ENCODE measurements at places on chromosomes 6 and 20.

- no peak for DNase-seq
These were observed 492.0 kb upstream of the MMS22L start for GRCh38 chr6:97775012-97775411.

DNA sequence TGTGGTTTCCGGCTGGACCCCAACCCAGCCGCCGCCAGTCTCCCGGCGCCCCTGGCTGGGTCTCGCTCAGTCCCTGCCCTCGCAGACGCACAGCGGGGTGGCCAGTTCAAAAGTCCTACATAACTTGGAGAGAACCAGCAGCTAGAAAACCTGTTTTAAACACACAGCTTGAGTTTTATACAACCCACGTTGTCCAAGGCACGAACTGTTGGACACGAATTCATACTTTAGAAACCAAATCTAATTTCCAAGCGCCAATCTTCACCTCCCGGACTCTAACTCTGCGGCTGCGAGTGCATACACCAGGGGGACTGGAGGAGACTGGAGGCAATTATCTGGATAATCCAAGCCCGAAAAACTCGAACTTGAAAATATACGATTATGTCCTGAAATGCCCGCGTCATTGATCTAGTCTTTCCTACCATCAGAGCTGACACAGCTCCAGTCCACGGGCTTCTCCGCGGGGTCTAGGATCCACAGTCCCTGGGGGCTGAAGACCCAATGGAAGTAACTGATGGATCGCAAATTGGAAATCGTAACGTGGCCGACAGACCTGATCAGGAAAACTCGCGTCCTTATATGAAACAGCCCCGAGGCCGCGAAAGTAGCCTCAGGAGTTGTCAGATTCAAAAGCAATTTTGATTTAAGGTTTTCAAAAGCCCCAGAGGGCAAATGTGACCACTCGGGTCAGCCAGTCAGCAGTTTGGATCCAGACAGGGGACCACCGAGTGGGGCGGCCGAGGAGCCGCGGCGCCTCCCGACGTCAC is 843 bp upstream of the HEY2 start:
- no peak for DNase-seq

DNA sequence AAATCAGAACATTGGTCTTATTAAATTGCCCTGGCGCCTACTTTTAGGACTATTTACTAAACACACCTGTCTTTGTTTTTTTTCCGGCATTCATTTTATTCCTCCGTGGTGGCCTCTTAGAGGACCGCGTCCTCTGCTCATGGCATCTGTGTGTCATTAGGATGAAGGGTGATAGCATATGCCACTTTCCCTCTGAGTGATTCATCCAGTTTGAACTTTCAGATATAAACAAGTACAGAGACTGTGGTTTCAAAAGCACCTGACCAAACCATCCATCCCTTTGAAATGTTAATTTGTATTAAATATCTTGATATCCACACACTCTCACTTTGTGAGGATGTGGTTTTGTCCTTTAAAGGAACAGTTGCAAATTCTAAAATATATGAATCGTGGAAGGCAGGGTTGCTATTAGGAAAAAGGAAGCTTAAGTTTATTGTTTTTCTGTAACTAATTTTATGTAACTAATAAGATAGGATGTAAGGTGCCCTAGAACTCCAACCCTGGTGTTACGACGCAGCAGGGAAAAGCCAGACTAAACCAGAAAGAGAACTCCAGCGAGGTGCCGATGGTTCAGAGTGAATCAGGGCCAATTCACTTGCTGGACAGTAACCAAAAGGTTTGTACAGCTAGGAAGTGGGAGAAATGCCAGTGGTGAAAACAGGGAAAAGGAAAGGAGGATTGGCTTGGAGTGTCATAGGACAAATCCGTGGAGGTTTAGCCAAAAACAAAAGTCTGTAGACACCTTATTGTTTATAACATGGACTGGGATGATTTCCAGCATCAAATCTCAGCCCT is 98.7 kb downstream of the SHLD1 start:
- DNase-seq = no peak

DNA sequence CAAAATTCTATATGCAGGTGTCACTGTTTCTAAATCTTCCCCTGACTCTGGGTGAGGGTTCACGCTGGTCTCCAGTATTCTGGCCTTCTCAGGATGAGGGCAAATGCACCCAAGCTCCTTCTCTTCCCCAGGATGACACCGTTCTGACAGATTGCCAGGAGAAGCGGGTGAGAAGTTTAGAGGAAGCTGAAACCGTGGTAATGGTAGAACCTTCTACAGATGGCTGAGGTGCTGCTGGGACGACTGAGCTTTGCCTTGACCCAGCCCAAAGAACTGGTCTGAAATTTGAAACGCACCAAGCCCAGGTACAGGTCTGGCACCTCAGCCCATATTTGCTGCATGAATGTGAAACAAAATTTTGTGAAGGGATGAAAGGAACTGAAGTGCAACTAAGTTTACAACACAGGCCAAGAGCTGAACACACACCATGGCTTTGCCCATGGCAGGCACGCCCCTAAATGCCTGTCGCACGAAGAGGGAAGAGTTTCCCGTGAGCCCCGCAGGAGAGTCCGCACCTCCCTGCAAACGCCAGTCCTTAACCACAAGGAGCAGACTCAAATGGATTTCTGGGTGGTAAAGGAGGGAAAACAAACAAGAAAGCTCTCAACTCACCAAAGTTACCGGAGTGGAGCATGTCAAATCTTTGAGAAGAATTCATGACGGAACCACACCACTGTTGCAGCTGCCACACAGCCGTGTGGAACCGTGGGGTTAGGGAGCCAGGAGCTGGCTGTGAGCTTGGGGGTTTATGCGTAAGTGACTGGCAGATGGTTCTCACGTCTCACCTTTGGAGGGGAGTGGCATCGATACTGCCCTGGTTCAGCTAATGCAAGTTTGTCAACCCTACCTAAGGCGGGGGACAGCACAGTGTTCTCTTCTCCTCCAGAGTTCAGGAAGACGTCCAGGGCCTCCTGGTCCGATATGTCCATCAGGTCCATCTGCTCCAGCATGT is 138.9 kb downstream of the DTNBP1 start:
- DNase-seq = no peak

GRCh38 chr6:80088637-80089036 is 17.8 kb upstream of the BCKDHB start:
- DNase-seq = no peak

DNA sequence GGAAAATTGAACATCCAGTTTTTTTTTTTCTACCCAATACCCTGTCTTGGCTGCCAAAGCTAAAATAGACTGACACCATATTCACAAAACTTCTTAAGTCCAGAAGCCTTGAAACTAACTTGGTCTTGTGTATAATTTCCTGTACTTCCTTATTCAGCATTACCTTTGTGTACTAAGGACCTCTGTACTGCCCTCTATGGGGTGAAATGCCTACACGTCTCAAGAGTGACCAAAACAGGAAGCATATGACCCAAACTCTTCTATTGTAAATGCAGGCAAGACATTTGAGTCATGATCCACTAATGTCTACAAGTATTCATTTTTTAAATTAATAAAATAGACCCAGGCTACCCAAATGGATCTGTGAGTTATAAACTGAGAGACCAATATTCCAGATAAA is 50.4 kb downstream of the HMGCLL1 start:
- DNase-seq = no peak

- DNase-seq = peak; percentile 85
These were observed 492 bp upstream of the RNF39 start for GRCh38 chr6:30075790-30076732.

GRCh38 chr6:166402582-166403277 is 20.0 kb upstream of the MPC1 start:
- no peak for DNase-seq

- DNase-seq = peak; percentile 36
These were observed 49.7 kb upstream of the IL20RA start for GRCh38 chr6:137094411-137095008.

GRCh38 chr20:32858189-32858588 is 534 bp upstream of the EFCAB8 start:
- DNase-seq = no peak

- DNase-seq = no peak
These were observed 67.0 kb upstream of the FOXQ1 start for GRCh38 chr6:1244941-1245340.

- DNase-seq = no peak
These were observed 11.6 kb upstream of the ELOVL5 start for GRCh38 chr6:53360093-53360912.

GRCh38 chr6:1554476-1555310 is 55.0 kb upstream of the FOXC1 start:
- no peak for DNase-seq

DNA sequence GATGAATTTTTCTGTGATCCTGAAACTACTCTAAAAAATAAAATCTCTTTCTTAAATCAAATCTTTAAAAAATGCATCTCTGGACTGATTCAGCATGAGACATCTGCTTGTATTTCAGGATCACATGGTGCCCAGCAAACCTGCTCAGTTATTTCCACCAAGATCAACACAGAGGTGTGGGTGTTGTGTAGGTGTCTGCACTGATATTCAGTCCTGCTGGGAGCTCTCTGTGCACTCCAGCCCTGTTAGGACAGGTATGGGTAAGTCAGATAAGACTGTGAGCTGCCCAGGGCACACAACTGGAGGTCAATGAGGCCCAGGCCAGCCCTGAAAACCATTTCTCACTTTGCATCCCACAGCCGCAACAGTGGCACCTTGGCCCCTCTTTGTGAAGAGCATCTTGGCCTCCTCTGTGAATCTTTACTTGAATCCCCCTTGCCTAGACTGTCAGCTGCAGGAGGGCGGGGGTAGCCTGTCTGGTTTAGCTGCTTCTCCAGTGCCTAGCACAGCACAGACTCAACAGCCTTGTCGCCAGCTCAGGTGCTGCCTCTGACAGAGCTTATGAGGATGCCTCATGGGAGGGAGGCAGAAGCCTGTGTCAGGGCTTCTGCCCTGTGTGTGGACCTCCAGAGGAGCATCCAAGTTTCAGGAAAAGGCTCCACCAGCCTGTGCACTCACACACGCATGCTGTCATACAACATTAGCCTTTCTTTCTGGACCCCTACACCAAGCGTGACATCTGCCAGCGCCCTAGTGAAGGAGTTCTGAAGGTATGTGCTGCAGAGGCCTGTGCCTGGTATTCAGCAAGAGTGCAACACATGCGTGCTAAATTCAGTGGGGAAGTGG is 187.6 kb upstream of the CST7 start:
- DNase-seq = no peak

DNA sequence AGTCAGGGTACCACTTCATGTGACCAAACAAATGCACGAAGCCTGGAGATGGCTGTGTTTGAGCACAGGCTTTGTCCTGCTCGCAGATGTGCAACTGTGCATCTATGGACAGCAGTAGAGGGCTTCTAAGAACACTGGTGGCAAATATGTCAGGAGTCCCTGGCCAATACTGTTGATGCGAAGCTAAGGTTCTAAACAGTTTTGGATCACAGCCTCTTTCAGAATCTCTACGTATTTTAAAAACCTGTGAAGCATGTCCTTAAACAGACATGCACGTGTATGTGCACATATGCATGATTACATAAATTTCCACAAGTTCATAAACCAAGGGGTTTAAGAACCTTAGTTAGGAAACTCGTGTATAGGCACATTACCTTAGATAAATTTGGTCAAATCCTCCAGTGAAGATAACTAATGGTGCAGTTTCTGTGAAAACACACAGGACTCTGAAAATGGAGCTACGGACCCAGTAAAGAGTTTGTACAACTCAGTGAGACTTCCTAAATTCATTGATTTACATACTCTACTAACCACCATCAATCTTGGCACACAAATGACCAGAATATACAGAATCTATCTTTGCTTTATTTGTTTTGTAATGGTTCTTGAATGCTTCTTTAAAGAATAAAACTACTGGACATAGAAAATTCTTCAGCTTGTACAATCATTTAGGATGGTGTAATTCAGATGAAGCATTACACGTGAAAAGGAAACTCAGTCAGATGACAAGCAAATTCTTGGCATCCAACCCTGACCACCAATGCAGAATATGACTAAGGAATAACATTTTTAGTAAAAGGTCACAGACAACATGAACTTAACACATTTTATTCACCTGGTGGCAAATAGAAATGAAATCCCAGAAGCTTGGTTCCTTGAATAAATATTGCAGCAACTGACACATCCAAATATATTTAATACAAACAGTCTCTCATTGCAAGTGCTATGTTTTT is 27.4 kb downstream of the KCNQ5 start:
- peak; percentile 23 for DNase-seq

DNA sequence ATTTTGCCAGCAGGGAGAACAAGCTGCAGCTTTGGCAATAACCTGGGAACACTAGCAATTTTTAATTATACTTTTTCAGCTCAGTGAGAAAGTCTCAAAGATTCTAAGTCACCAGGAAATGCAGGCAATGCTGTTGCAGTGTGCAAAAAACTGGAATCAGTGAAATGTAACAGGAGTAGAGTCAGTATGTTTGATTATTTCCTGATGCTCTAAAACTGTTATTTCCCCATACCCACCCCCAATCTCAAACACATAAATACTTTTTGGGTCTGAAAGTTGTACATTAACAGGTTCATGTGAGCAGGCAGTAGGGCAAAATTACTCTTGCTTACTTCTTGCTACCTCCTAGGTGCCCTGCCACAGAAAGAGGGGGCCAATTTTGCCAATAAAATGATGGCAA is 65.4 kb upstream of the BEND6 start:
- DNase-seq = no peak

GRCh38 chr6:12339808-12340487 is 49.8 kb downstream of the EDN1 start:
- no peak for DNase-seq

DNA sequence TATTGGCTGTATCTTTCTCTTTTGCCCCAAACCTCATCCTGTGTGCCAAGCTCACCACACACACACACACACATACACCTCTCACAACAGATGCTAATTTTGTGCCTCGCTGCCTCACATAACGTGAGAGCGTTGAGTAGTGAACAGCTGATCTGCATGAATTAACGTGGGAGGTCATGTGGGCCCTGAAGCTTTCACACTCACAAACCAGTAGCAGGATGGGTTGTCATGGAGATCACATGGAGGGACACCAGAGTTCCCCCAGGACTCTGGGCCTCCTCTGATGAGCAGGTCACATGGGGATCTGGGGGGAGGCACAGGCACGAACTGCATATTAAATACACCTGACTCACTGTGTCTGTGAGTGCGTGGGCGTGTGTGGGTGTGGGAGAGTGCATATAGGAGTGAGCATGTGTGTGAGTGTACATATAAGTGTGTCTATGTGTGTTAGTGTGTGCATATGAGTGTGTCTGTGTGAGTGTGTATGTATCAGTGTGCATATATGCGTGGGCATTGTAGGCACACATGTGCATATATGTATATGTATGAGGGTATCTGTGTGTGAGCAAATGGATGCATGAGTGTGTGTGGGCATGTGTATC is 62.7 kb upstream of the SULF2 start:
- no peak for DNase-seq

GRCh38 chr6:120274547-120274946 is 925.0 kb upstream of the MAN1A1 start:
- no peak for DNase-seq

DNA sequence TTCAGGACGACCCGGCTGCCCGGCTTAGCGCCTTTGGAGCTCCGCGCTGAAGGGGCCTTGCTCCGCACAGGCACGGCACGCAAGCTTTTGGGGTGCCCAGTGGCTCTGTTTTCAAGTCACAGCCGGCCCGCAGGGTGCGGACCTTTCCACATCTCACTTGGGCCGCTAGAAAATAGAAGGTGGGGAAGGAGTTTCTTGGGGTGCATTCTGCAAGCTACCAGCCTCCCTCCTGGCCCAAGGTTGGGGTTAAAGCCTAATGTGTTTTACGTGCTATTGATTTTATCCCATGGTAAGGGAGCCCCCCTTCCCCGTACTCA is 561 bp downstream of the KAT14 start:
- DNase-seq = no peak

All from keratinocyte (primary cell).